ENCODE measurements at places on chromosomes 5 and 9.
A peak's percentile ranks its signal among the peaks of the same experiment; 100 is the strongest.

DNA sequence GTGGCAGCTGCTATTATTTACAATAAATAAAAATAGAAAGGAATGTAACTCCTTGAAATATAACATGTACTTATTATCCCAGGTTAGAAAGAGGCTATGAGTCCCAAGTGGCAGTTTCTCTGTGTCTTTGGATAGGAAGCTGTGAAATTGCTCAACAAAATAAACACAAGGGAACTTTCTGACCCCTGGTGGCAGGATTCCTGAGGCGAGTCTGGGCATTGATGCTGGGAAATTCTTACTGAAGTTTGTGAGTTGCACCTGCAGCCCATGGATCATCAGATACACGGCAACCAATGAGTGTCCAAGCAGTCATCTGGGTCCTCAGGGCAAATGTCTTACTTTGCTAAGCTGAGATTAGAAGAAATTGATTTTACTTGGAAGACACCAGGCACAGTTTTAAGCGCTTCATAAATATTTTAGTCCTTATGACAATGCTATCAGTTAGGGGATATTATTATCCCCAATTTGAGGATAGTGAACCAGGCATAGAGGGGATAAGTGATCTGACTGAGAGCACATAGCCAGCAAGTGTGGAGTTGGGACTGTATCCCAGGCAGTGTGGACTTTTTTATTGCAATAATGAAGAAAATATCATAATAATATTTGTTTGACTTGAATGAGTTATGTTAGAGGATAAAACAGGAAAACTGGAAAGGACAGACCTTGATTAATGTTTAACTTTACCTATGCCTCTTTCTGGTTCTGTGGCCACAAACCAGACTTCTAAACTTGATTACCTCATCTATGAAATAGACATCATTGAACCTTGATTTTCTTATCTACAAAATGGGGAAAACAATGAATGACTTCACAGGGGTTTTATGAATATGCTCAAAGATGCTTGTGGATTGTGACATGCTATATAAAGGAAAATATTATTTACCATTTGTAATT lies 265.5 kb upstream of the ADAMTSL1 start:
- no peak for DNase-seq

GRCh38 chr9:7338586-7339281 lies 460.8 kb downstream of the DMAC1 start:
- DNase-seq, result no peak

GRCh38 chr5:166722939-166723338 lies 1568.5 kb upstream of the WWC1 start:
- no peak for DNase-seq

GRCh38 chr9:119533504-119533903 lies 164.3 kb upstream of the BRINP1 start:
- DNase-seq, result no peak

GRCh38 chr5:89309268-89309667 lies 426.3 kb upstream of the MEF2C start:
- DNase-seq, result no peak

DNA sequence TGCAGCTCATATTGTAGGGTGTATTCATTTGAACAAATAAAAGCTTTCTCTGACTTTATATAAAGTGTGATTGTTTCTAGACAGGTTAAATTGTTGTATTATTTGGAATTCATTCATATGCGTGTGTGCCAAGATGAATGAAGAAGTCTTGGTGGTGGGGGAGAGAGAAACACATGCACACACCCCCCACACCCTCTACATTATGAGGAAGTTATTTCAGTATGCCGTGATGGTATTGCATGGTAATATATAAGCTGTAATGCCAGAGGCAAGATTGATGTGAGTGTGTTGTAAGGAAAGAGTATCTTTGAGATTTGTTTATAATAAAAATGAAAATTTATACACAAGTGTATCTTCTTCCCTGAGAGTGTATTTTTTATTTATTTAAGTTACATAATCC lies 71.0 kb downstream of the IPO11 start:
- DNase-seq, result no peak

DNA sequence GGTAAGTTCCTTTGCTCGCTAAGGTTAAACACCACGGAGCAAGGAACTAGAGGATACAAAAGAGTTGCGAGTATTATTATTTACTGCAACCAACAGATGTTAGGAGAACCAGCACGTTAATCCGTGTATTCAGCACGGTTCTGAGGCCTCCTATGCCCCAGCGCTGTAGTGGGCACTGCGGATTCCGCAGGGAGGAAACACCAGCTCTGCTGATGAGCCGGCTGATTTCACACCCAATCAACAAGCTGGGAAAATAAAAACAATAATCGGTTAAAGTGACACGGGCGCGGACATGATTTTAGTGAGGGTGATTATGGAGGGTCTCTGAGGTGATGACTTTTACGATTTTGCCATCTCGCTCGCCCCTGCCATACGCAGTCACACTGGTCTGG lies 702 bp upstream of the PRELID2 start:
- DNase-seq, result no peak

GRCh38 chr9:109477258-109478050 lies 20.7 kb downstream of the PTPN3 start:
- no peak for DNase-seq

DNA sequence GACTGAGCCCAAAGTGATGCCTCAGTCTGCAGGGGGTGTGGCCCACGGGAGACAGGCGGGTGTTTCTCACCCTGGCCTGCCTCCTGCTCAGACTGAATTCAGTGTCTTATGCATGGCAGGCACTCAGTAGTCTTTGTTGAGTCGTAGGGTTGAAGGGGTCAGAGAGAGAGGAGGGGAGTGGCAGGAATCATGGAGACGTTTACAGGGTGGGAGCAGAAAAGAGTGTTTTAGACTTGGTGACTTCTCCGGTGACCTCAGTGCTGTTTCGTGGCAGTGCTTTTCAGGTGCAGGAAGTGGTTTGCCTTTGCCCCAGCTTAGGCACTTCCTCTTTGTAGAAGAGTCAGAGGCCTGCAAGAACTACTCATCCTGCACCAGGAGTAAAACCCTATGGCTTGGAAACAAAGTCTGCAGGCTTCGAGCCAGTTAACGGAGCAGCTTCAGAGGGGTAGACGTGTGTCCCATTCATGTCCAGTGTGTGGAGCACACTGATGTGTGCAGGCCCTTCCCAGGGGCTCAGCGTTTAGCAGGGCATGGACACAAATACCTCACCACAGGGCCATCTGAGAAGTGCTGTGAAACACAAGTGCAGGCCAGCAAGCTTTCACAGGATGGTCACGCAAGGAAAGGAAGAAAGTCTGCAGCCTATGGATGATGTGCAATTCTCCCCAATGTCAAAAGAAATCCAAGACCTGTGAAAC lies 24.5 kb upstream of the SEMA4D start:
- DNase-seq, result no peak

- no peak for DNase-seq
These were observed 42.1 kb downstream of the CLINT1 start for GRCh38 chr5:157816682-157817386.

DNA sequence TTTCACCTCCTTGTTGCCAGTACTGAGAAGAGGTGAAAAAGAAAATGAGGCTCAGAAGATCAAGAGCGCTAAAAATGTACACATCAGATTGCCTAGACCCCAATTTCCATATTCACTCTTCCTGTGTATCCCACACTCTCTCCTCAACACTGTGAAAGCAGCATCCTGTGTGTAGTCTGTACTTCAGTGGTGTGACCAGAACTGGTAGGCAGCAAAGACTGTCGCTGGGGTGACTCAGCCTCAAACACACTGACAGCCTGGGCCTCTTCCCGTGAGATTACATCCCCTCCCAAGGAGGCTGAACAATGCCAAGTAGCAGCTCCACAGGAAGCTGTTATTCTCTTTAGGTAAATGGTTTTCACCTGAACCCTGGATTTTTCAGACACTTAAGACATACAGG lies 135.5 kb downstream of the CCDC192 start:
- DNase-seq, result no peak

DNA sequence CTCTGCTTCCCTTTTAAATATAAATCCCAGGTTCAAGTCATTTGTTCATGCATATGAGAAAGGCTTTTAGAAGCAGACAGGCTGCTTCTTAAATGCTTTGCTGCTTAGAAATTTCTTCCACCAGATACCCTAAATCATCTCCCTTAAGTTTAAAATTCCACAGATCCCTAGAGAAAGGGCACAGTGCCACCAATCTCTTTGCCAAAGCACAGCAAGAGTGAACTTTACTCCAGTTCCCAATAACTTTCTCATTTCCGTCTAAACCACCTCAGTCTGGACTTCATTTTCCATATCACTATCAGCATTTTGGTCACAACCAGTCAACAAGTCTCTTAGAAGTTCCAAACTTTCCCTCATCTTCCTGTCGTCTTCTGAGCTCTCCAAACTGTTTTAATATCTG lies 679.8 kb upstream of the FTMT start:
- DNase-seq, result no peak

DNA sequence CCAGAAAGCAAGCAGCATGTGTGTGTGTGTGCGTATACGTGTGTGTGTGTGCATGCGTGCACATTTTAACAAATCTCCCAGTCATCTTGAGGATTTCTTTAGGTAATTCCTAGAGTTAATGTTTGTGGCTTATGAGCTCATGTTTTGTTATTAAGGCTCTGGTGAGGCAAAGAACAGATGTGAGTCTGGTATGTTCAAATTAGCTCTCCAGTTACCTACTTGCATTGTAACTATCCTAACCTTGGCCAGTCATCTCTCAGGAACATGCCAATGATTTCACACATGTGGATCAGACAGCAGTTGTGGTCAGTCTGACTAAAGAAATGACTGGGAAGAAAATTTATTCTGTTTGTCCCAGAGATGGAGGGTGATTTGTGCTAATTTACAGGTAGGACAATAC lies 163.1 kb downstream of the IZUMO3 start:
- no peak for DNase-seq

- DNase-seq, result no peak
These were observed 154.1 kb upstream of the PAPPA start for GRCh38 chr9:115999498-115999897.

DNA sequence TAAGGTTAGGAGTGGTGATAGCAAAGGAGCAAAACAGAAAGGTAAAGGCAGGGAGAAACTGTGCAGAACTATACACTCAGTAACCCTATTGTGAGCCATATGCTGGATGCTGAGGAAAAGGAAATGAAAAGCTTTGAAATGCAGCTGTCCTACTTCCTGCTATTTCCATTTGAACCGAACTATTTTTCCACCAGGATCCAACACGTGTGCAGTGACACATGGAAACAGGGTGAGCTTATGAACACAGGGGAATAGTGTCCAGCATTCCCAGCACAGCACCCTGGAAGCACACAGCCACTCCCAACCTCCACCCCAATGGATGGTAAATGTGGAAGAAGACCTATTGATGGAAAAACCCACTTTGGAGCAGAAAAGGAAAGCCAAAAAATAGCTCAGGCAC lies 69.0 kb upstream of the SLC12A2 start:
- no peak for DNase-seq

GRCh38 chr9:109504689-109505088 lies 6.6 kb upstream of the PTPN3 start:
- no peak for DNase-seq

GRCh38 chr5:90381213-90381929 lies 28.2 kb downstream of the CETN3 start:
- DNase-seq, result no peak

- DNase-seq, result no peak
These were observed 22.1 kb downstream of the NTRK2 start for GRCh38 chr9:84691634-84692033.

DNA sequence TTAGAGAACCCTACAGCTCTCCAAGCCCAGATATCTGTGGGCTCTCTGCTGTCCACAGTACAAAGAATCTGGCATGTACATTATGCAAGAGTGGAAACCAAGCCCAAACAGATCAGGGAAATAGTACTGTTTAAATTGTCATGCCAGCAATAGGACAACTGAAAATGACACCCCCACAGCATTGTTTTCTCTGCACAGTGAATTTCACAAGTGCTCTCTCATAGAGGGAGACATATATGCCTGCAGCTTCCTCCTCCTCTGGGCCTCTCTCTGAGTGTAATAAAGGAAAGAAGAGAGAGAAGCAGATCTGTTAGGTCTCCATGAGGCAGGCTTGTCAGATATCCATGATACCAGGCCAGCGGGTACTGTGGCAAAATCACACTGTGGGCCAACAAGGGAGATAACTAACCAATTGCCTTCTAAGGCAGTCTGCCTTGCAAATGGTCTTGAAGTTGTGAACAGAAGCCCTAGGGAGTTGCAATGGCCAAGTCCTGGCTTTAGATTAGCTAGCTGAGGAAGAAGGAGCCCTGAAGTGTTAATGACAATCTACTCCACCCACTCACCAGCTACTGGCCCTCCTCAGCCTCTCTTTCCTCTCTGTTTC lies 54.4 kb upstream of the JMY start:
- DNase-seq, result no peak

DNA sequence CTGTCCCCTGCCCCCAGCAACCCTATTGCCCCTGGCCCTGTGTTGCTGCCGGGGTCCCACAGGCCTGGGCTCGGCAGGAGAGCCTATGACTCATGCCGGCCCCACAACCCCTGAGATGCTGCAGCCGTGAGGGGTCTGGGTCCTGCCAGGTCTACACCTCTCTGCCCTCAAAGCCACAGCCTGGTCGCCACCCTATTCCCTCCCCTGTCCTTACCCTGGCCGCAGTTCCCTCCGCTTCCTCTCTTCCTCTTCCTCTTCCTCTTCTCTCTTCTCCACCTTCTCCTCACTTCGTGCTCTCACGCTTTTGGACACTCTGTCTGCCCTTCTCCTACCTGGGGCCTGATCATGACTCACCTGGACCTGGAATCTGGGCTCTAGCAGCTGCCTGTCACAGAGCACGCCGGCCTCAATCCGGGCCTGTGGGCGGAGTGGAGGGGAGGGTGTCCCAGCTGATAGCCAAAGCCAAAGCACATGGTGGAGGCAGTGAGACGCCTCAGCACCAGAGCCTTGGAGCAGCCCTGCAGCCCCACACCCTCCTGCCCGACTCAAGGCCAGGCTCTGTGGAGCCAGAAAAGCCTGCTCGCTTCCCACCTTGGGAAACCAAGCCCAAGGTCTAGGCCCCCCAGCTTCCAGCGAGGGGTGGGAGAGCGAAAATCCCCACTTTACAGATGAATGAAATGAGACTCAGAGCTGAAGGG lies 26.8 kb upstream of the CSF1R start:
- no peak for DNase-seq

- DNase-seq, result no peak
These were observed 182.9 kb downstream of the DRD1 start for GRCh38 chr5:175261037-175261436.

DNA sequence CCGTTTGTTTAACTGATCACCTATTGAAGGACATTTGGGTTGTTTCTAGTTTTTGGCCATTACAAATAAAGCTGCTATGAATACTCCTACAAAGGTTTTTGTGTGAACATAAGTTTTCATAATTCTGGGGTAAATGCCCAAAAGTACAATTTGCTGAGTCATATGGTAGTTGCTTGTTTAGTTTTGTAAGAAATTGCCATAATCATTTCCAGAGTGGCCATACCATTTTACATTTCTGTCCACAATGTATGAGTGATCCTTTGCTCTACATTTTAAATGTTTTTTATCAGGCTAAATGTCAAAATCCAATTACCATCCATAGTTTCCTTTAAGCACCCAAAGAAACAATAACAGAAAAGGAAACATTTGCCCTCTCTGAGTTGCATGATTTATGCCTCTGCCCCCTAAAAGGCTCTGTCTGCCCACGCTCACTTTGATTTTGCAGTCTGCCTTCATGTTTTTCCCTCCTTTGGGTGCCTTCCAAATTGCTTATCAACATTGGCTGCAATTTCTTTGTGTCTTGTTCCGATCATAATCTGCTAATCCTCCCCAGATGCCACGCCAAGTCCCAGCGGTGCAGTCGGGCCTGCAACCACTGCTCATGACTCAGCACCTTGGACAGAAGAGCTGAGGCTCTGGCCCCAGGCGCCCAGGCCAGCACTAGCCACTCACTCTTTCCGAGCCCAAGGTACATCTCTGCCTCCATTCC lies 339.2 kb downstream of the PIK3R1 start:
- peak; percentile 95 for DNase-seq

GRCh38 chr9:11595756-11596155 lies 983.0 kb upstream of the PTPRD start:
- DNase-seq, result no peak

- DNase-seq, result no peak
These were observed 17.9 kb downstream of the SLC36A3 start for GRCh38 chr5:151285683-151286082.
